ENCODE measurements at places on chromosomes 12 and 14.
A peak's percentile ranks its signal among the peaks of the same experiment; 100 is the strongest.

DNA sequence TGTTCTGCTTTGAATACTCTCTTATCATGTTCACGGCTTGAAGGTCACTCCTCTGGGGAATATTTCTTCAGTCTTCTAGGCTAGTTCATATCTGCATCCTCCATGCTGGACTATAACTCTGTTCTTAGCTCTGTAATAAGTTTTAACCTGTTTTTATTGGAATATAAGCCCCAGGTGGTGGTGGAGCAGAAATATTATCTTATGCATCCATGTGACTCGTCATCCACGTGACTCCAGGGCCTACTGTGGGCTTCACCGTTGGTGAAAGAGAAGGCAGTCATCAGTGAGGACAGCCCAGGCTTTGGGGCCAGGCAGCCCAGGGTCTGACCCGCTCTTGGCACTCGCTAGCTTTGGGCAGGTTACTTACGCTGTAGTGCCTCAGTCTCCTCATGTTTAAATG is 87.1 kb downstream of the ETNK1 start:
- no peaks in the 10 kb centered on the region for H3K36me3 ChIP-seq
- no peak overlapping the region for H3K27ac ChIP-seq
- H3K4me3 ChIP-seq = no peak overlapping the region
- no peak for DNase-seq

- H3K4me3 ChIP-seq = no peak overlapping the region
- H3K36me3 ChIP-seq = no peaks in the 10 kb centered on the region
- DNase-seq = no peak
- H3K4me1 ChIP-seq = peaks cover 20% of the 10 kb centered on the region
- H3K27me3 ChIP-seq = no peaks in the 10 kb centered on the region
Observed at GRCh38 chr12:66058554-66058953, 72.0 kb downstream of the LLPH start.

DNA sequence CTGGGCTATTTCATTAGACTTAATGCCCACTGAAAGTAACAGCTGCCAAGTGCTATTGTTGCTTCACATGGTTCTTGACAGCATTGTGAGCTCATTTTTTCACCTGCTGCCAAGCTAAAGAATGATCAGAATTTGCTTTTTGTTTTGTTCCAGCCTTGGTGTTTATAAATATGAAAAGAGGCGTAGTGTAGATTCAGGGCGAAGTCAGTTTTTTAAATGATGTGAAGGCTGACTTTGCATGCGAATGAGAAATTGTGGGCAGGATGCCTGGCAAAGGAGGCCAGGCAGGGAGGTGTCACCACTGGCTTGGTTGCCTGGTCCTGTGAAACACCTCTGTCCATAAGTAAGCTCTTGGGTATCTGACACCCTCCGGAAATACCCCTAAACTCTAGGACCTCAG is 93.3 kb upstream of the NAP1L1 start:
- H3K4me3 ChIP-seq = no peak overlapping the region
- H3K4me1 ChIP-seq = no peaks in the 10 kb centered on the region
- DNase-seq = no peak
- H3K36me3 ChIP-seq = no peaks in the 10 kb centered on the region
- peaks cover 2% of the 10 kb centered on the region for H3K27me3 ChIP-seq
- no peak overlapping the region for H3K27ac ChIP-seq

DNA sequence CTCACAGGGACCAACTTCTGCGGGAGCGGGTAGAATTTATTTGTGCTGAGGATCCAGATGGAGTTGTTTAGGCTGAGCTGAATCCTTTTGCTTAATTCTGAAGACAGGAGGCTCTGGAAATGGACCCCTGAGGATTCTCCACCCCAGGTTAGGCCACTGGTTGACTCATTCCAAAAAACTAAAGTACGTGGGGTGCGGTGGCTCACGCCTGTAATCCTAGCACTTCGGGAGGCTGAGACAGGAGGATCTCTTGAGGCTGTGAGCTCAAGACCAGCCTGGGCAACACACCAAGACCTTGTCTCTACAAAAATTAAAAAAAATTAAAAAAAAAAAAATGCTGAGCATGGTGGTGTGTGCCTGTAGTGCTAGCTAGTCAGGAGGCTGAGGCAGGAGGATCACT is 76.3 kb upstream of the MAP1LC3B2 start:
- DNase-seq = no peak
- H3K4me3 ChIP-seq = no peak overlapping the region
- H3K36me3 ChIP-seq = no peaks in the 10 kb centered on the region
- H3K27me3 ChIP-seq = peaks cover 5% of the 10 kb centered on the region
- H3K27ac ChIP-seq = no peak overlapping the region

DNA sequence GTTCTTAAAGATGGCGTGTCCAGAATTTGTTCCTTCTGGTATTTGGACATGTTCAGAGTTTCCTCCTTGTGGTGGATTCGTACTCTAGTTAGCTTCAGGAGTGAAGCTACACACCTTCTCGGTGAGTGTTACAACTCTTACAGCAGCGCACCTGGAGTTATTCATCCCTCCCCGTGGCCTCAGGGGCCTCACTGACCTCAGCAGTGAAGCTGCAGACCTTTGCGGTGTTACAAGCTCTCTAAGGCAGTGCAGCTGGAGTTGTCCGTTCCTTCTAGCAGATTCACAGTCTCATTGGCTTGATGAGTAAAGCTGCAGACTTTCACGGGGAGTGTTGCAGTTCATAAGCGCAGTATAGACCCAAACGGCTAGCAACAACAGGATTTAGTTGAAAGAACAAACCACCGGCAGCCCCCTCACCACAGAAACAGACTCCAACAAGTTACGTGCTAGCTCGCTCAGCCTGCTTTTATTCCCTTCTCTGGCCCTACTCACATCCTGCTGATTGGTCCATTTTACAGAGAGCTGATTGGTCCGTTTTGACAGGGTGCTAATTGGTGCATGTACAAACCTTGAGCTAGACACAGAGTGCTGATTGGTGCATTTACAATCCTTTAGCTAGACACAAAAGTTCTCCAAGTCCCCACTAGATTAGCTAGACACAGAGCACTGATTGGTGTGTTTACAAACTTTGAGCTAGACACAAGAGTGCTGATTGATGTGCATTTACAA is 4.5 kb upstream of the CDKN3 start:
- no peak overlapping the region for H3K27ac ChIP-seq
- H3K4me1 ChIP-seq = peaks cover 2% of the 10 kb centered on the region
- no peak overlapping the region for H3K4me3 ChIP-seq
- DNase-seq = no peak
- no peaks in the 10 kb centered on the region for H3K36me3 ChIP-seq

- H3K27ac ChIP-seq = no peak overlapping the region
- H3K4me3 ChIP-seq = no peak overlapping the region
- H3K27me3 ChIP-seq = no peaks in the 10 kb centered on the region
Observed at GRCh38 chr12:19829100-19829853, 390.0 kb downstream of the AEBP2 start.

DNA sequence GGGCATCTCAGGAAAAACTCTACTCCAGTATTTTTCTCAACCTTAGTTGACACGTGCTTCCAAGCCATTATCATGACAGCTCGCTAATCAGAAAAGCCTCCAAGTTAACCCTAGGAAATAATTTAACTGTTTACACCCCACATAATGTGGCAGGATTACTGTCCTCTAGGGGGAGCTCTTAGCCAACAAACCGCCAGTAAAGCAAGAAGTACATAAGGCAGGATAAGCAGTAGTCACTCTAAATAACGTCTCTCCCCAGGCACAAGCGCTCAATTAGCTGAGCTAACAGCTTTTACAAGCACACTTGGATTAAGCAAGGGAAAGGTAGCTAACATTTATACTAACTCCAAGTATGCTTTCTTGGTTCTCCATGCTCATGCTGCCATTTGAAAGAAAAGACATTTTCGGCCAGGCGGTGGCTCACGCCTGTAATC is 22.8 kb downstream of the APOBEC1 start:
- H3K27me3 ChIP-seq = no peaks in the 10 kb centered on the region
- no peak for DNase-seq
- peak overlapping the region; percentile 33 for H3K27ac ChIP-seq
- H3K36me3 ChIP-seq = no peaks in the 10 kb centered on the region

DNA sequence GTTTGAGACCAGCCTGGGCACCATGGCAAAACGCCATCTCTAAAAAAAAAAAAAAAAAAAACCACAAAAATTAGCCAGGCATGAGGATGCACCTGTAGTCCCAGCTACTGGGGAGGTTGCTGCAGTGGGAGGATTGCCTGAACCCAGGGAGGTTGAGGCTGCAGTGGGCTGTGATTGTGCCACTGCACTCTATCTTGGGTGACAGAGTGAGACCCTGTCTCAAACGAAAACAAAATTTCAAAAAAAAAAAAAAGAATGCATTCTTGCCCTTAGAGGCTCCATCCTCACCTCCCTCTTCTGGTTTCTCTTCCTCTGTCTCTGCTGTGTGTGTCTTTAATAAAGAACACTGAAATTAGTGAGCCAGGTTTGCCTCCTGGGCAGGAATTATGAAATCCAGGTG is 107.8 kb downstream of the VCPKMT start:
- H3K4me1 ChIP-seq = peaks cover 27% of the 10 kb centered on the region
- DNase-seq = no peak
- H3K27me3 ChIP-seq = no peaks in the 10 kb centered on the region
- no peak overlapping the region for H3K27ac ChIP-seq

GRCh38 chr12:96701856-96702255 is 205.2 kb upstream of the NEDD1 start:
- DNase-seq = no peak
- H3K36me3 ChIP-seq = no peaks in the 10 kb centered on the region
- no peaks in the 10 kb centered on the region for H3K4me1 ChIP-seq
- H3K27ac ChIP-seq = no peak overlapping the region
- peaks cover 20% of the 10 kb centered on the region for H3K27me3 ChIP-seq

GRCh38 chr12:90243211-90243610 is 534.6 kb upstream of the ATP2B1 start:
- H3K27ac ChIP-seq = no peak overlapping the region
- H3K36me3 ChIP-seq = no peaks in the 10 kb centered on the region
- H3K4me1 ChIP-seq = peaks cover 11% of the 10 kb centered on the region
- no peak overlapping the region for H3K4me3 ChIP-seq

- no peaks in the 10 kb centered on the region for H3K36me3 ChIP-seq
- H3K4me1 ChIP-seq = peaks cover 19% of the 10 kb centered on the region
- H3K27me3 ChIP-seq = no peaks in the 10 kb centered on the region
- no peak overlapping the region for H3K4me3 ChIP-seq
Observed at GRCh38 chr14:50082784-50083466, 33.4 kb downstream of the VCPKMT start.

GRCh38 chr14:89537911-89538310 is 120.9 kb upstream of the FOXN3 start:
- no peak overlapping the region for H3K27ac ChIP-seq
- no peak for DNase-seq
- H3K4me3 ChIP-seq = no peak overlapping the region
- H3K4me1 ChIP-seq = peaks cover 31% of the 10 kb centered on the region
- peaks cover 8% of the 10 kb centered on the region for H3K36me3 ChIP-seq
- H3K27me3 ChIP-seq = no peaks in the 10 kb centered on the region

DNA sequence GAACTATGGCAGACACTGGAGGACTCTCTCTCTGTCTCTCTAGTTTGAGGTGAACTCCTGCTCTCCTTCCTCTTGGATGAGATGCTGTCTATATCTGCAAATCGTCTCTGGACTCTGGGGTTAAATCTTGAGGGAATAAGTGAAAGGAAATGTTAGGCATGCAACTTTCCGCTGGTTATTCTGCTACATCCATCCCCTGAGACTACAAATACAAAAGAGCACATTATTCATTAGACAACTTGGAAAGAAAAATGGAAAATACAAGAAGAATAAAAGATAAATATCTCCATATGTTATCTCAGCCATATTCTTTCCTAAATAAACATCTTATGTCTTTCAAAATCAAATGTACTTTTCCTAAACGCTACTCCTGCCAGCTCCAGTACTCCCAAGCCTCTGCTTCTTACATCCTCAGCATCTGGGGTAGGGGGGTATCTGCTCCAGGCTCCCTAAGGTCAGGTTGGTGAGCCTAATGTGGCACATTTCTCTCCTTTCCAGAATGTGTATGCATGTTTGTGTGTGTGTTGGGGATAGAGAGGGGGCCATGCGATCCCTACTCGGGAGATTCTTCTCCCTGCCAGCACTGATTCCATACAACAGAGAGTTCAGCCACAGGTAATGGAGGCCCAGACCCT is 102.9 kb upstream of the FSCB start:
- H3K27me3 ChIP-seq = peaks cover 6% of the 10 kb centered on the region
- no peak for DNase-seq
- H3K36me3 ChIP-seq = no peaks in the 10 kb centered on the region
- H3K4me3 ChIP-seq = no peak overlapping the region
- H3K4me1 ChIP-seq = peaks cover 30% of the 10 kb centered on the region
